ENCODE measurements at places on chromosomes 13 and 19.

DNA sequence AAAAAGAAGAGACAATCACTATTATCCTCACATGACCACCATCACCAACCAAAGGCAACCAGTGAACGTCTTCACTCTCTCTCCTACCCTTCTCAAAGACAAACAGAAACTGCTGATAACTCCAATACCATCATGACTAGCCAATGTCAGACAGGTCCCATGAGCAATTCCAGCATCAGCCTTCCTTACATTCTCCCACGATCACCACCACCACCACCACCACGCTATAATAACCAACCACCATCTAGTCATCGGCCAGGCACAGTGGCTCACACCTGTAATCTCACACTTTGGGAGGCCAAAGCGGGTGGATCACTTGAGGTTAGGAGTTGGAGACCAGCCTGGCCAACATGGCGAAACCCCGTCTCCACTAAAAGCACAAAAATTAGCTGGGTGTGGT, 3.9 kb downstream of the MYO1F start:
- DNase-seq: no peak

- DNase-seq: no peak
These were observed 325.1 kb downstream of the SLC7A1 start for GRCh38 chr13:29270271-29270985.

- DNase-seq: no peak
These were observed 42.6 kb downstream of the MRPL57 start for GRCh38 chr13:21219036-21219381.

DNA sequence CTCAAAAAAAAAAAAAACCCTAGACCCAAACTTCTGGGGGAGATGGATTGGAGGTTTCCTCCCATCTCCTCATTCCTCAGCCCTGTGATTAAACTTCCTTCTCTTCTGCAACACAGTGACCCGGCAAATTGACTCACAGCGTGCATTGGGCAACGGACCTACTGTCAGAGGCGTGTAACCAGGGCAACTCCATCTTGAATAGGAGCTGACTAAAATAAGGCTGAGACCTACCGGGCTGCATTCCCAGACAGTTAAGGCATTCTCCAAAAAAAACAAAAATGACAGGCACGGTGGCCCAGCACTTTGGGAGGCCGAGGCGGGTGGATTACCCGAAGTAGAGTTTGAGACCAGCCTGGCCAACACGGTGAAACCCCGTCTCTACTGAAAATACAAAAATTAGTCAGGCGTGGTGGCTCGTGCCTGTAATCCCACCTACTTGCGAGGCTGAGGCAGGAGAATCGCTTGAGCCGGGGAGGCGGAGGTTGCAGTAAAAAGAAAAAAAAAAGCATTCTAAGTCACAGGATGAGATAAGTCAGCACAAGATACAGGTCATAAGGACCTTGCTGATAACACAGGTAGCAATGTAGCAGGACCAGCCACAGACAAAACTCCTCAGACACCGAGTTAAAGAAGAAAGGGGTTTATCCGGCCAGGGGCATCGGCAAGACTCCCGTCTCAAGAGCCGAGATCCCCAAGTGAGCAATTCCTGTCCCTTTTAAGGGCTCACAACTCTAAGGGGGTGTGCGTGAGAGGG, 5.4 kb upstream of the NLRP7 start:
- DNase-seq: no peak

GRCh38 chr19:18475004-18475453, 37.1 kb upstream of the ISYNA1 start:
- no peak for DNase-seq

DNA sequence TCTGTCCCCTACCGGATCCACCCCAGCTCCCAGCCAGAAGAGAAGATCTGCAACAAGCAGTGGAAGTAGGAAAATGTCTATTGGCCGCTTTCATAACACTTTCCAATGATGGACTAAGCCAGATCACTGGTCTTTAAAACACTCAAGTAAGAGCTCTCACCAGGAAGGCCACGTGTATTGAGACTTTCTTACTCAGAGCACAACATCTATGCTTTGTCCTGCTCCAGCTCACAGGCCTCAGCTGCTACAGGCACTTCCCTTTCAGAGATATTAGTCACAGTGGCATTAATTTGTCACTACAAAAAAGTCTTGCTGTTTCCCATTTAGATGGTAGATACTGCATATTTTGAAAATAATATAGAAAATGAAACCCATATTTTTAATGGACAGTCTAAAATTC, 164.2 kb downstream of the ABCC4 start:
- DNase-seq: peak; percentile 47

GRCh38 chr13:75693227-75693626, 57.1 kb downstream of the LMO7 start:
- DNase-seq: no peak

DNA sequence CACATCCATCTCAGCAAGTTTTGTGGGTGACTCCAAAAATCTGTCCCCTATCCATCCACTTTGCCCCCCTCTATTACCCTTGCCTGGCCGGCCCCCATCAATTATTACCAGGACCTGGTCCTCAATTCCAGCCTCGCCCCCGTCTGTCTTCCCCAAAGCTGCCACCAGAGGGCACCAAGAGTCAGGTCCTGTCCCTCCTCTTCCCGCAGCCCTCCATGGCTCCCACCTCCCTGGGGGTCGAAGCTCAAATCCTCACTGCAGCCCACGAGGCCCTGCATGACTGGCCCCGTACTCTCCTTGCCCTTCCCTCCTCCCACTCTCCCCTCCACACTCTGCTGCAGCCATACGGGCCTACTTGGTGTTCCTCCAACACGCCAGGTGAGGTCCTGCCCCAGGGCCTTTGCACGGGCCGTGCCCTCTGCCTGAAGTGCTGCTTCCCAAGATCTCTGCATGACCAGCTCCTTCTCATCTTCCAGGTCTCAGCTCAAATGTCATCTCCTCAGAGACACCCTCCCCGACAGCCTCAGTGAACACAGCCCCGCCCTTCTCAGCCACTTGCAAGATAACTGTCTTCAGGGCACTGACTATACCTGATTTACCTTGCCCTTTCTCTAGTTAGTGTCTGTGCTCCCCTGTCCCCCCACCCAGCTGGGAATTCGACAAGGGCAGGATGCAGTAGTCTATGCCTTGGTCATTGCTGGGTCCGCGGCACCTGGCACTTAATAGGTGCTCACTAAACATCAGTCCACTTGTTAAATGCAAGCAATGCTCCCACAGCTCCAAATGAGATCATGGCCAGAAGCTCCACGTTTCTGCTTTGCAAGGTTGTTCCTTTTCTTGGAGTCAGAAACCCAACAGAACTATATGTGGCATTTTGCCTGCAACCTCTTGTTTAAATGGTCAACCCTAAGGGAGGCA, 16.8 kb upstream of the SEMA6B start:
- DNase-seq: peak; percentile 66

GRCh38 chr19:1720237-1720636, 33.1 kb upstream of the ONECUT3 start:
- DNase-seq: no peak

DNA sequence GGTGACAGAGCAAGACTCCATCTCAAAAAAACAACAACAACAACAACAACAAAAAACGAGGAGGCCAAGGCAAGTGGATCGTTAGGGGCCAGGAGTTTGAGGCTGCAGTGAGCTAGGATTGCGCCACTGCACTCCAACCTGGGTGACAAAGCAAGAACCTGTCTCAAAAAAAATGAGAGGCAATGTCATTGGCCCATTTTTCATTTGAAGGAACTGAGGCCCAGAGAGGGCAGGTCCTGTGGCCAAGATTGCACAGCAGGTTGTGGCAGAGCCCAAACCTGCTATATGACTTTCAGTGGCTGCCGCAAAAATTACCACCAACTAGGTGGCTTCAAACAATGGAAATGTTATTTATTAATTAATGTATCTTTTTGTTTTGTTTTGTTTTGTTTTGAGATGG, 5.5 kb downstream of the PIK3R2 start:
- DNase-seq: no peak

DNA sequence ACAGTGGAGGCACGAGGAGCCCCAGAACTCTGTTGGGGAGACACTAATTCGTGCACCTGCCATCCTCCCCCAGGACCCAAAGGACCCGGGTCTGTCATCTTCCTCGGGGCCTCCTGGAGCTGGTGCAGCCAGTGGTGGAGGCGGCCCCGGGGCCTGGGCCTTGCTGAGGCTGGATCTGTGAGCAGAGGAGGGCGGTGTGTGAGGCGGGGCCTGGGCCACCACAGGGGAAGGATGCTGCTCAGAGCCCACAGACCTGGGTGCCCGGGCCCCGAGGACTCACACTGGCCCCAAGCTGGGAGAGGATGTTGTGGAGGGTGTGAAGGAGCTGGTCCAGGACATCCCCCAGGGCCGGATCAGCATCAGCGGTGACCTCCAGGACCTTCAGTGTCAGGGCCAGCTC, 8.3 kb downstream of the IFNL3 start:
- no peak for DNase-seq

- peak; percentile 49 for DNase-seq
These were observed 27.2 kb downstream of the RCBTB2 start for GRCh38 chr13:48505597-48506091.

- DNase-seq: peak; percentile 2
These were observed 21.7 kb upstream of the RNF17 start for GRCh38 chr13:24742294-24742693.

GRCh38 chr13:34587576-34587975, 354.5 kb upstream of the NBEA start:
- DNase-seq: peak; percentile 5

GRCh38 chr19:39544226-39544903, 4.4 kb upstream of the EID2 start:
- peak; percentile 55 for DNase-seq

DNA sequence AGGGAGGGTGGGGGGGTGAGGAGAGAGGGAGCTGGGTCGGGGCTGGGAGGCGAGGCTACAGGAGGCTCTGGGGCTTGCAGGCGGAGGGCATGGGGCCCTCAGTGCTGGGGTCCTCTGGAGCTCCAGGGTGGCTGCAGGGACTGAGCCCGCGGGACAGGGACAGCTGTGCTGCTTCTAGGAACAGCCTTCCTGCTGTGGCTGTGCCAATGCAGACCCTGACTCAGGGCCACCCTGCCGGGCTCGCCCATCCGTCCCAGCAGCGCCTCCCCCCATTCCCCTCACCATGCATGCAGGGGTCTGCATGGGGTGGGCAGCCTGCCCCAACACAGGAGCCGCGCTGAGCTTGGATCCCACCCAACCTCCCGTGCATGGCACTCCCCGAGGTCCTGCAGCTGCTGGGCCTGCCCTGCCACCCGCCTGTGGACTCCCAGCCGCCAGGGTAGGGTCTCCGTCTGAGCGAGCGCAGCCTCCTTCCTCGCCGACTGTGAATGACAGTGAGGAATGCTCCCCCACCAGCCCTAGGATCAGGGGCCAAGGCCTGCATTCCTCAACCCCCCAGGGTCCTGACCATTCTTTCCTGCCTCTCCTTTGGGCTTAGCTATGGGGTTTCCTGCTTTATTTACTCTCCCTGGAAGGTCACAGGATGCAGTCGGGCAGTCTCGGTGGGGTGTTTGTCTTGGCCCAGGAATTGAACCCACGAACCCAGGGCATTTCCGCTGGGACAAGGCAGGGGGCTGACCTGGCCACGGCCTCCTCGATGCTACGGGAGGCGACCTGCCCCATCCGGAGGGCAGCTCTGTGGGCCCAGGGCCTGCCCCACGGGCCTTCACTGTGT, 23.4 kb downstream of the CEBPG start:
- DNase-seq: peak; percentile 79

DNA sequence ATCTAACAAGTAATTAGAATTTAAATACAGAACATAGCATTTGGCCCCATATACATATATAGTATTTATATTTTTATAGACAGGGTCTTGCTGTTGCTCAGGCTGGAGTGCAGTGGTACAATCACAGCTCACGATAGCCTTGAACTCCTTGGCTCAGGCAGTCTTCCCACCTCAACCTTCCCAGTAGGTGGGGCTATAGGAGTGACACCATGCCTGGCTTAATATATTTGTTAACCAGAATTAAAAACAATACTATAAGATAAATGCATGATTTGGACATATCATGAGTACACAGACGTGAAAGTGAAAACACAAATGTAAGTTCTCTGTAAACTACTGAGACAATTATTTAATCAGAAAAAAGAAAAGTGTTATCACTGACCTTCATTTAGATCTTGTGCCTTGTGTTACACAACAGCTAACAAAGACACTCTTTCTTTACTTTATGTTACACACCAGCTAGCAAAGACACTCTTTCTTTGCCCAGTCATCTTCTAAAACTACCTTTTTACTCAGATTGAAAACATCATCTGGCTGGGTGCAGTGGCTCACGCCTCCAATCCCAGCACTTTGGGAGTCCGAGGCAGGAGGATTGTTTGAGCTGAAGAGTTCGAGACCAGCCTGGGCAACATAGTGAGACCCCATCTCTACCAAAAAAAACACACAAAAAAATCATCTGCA, 22.6 kb downstream of the CARS2 start:
- DNase-seq: no peak

DNA sequence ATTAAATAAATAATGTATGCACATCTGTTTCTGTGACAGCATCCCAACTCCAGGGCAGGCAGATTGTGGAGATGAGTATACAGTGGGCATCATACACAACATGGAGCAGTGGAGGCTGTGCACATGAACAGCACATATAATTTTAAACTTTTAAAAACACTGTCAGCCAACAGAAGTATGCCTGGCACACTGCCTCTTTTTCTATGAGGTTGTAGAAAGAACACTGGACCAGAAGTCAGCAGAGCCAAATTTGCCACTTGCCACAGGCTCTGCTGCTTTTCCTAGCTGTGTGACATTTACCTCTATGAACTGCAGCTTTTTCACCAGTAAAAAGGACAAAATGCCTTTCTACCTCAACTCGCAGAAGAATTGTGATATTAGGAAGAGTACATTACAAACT, 118.7 kb downstream of the FRY start:
- no peak for DNase-seq

GRCh38 chr13:108610507-108610906, 18.9 kb upstream of the MYO16 start:
- DNase-seq: no peak
